H1 (cell line): ENCODE measurements at places on chromosomes 12 and 14. TPM values are rescaled to one million over a fixed set of nuclear protein-coding genes. Genes with fewer than 3 reads are reported as not detected.

DNA sequence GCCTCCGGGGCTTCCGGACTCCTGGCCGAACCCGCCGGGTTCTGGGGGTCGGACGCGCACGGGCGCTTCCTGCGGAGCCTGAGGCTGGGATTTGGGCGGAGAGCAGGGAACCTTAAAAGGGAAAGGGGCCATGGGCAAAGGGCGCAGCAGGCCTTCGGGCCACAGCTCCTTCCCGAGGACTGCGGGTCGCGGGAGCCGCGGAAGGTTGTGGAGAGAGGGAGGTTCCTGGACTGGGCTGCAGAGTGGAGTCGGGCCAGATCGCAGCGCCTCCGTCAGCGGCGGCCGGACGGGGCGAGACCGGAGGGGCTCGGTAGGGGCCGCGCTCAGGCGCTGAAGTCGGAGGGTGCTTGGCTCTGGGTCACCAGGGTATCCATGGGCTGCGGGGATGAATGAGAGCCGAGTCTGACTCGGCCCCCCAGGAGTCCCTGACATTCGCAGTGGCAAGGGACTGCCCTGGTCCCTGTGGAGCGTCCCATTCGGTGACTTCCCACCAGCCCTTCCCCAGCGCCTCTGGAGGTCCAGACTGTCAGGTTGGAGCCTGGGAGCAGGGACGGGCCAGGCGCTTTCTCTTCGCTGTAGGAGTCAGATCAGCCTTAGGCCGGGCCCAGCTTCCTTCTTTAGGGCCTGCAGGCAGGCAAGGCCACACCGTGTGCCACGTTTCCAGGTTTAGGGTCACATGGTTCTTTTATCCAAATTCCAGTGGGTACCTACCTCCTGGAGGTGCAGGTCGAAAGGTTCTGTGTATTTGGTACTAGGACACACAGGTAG is 938 bp upstream of the SLC25A29 start:
- no peak for DNase-seq

DNA sequence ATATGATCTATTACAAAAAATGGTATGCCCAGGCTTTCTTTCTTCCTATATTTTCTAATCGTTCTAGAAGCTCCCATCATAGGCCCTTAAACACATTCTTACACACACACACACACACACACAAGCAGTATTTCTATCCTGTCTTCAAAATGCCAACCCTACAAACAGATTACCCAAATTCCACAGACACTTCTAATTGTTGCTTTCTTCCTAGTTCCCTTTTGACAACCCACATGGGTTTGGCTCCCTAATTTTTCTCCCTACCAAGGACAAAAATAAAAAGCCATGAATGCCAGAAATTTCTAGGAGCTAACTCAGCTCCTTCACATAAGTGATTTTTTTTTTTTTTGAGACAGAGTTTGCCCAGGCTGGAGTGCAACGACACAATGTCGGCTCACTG is 60.3 kb upstream of the NTF3 start:
- DNase-seq, result no peak

GRCh38 chr12:103964805-103965204 is 867 bp upstream of the TDG start:
- DNase-seq, result no peak

- no peak for DNase-seq
These were observed 80.1 kb downstream of the CEP83 start for GRCh38 chr12:94379479-94380113.

DNA sequence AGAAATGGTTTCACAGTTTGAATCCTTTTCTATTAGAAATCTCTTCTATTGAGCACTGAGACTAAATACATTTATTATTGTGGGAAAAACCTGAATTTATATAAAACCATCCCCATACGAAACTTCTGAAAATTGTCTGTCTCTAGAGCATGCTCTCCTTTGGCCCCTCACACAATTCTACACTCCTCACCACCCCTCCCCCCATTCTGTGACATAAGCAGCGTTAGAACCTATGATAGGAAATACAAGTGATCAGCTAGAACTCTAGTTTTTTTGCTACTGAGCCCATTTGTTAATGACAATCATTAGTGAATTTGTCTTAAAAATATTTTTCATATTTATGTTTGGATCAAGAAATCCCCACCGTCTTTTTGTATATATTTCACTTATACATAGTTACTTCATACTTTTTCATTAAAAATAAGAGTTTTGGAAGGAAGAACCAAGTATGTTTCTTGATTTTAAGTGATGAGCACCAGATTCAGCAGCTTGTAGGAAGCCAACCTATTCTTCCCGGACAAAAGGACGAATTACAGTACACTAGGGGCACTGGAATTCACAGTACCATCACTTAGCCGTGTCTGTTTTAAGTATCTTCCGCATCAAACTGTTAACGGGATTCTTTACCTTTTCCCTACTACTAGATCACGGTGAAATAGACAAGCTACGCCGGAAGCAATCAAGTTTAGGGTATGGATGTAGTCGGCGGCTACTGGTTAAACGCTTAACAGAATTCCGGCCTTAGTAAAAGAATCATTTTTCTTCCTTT is 724 bp downstream of the GTSF1 start:
- DNase-seq, result no peak

DNA sequence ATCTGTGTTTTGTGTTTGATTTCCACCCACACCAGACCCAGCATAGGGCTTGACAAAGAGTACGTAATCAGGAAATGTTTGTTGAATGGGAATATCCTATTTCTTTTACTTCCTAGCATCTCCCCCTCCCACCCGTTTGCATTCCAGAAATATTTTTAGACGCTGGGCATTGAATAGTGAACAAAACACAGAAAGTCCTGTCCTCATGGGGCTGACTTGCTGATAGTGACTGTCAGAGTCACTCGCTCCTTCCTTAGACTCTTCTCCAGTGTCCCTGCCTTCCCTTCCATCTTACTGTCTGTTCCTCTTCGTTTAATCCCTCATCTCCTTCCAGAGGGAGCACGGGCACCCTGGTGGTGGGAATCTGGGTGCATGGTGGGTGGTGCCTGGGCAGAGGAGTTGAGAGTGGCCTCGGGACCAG is 53.6 kb downstream of the SLC25A47 start:
- DNase-seq, result peak; percentile 60

GRCh38 chr12:119802472-119802871 is 74.6 kb downstream of the CIT start:
- DNase-seq, result no peak

GRCh38 chr12:20212658-20213555 is 155.4 kb upstream of the PDE3A start:
- DNase-seq, result peak; percentile 54

- DNase-seq, result no peak
These were observed 40.0 kb downstream of the PEBP1 start for GRCh38 chr12:118175823-118176447.

GRCh38 chr14:35154016-35154415 is 31.7 kb downstream of the PRORP start:
- DNase-seq, result no peak

DNA sequence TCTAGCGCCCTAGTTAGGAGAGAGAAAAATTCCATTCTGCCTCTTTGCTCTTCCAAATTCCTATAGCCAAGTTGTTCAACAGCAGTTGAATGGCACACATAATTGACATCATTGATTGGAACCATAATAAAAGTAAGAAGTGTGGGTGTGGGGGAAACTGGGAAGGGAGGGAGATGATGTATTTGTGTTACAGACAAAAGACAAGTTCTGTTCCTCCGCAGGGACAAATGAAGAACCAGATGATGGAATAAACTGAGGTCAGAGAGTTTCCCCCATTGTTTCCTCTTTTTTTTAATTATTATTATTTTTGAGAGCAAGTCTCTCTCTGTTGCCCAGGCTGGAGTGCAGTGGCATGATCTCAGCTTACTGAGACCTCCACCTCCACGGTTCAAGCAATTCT is 34.9 kb downstream of the GDF11 start:
- no peak for DNase-seq

- DNase-seq, result no peak
These were observed 37.0 kb upstream of the BAZ1A start for GRCh38 chr14:34912182-34912581.

DNA sequence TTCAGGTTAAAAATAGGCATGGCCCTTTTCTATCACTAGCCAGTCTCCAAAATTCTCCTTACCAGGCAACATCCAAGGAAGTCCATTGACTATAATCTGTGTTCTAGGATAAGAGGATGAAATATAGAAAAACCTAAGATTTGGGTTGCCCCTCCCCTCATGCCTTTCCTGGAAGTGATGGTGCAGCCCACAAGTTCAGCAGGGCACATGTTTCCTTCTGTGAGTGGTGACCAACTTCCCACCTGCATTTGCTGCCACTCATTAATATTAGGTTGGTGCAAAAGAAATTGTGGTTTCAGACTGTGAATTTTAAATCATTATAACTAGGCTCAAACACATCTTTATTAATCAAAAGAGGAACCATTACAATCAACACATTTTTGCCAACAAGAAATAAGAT is 250.5 kb upstream of the FKBP4 start:
- DNase-seq, result no peak

DNA sequence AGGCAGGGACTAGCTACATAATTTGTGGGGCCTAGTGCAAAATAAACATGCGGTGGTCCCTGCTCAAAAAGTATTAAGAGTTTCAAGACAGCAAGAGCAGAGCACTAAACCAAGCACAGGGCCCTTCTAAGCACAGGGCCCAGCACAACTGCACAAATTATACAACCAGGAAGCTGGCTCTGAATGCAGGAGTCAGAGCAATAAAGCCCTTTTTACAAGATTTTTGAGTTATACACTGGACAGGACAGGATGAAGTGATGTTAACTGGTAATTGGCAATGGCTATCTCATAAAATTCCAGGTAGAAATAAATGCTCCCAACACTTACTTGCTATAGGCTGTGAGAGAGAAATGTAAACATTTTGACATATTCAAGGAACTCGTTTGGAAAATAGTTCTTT is 86.2 kb upstream of the GPHB5 start:
- no peak for DNase-seq

DNA sequence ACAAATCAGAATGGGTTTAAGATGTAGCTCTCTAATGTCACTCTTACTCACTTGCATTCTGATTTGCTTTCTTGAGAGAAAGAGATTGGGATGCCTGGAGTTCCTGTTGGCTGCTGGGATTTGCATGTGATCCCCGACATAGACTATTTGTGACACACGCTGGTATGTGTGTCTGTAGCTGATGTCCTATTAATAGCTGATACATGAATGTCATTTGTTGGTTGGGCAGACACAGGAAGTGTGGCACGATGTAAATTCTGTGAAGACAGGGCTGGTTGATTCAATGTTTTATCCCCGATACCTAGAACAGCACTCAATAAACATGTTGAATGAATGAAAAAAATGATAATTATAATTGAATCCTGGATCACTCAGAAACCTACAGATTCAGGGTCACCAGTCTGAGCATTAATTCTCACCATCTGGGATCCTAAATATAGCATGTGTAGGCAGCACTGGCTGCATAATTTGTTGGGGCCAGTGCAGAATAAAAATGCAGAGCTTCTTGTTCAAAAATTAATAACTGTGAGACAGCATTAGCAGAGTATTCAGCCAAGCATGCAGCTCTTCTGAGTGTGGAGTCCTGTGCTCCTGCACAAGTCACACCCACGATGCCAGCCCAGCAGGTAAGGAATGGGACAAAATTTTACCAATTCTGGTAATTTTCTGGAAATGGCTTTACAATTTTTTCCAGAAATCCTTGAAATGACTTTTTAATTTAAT is 35.5 kb upstream of the SOCS2 start:
- DNase-seq, result no peak

DNA sequence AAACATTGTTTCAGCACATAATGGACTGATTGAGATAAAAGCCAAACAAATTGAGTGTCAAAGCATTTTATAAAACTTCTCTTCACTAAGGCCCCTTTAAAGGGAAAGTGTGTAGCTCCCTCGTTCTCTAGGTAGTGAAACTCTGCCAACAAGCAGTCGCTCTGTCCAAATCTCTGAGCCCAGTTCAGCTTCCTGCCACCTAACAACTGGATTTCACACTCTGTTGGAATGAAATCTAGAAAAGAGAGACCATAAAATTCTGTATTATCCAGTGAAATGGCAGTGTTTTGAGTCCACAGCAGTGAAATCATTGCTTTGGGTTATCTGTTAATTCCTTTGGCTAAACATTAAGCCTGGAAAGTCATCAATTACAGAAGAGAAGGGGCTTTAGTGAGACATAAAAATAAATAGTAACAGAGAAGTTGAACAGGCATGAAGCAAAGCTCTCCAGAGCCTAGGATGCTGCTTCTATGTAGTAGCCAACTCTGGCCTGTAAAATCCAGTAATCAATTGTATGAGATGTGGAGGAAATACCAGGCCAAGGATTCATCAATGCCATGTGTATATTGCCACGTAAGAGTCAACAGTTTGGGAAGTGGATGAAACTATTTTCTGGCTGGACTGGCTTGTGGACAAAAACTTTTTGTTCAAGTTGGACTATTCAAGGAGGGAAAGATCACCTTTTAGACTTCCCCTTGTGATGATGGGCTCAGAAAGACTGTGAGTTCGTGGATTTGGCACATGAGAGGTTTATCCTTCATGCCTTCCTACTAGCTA is 122.5 kb downstream of the WIF1 start:
- no peak for DNase-seq

GRCh38 chr14:99209409-99209808 is 62.6 kb downstream of the BCL11B start:
- DNase-seq, result no peak

The RNASE7 gene
- not detected in 2 replicates for total RNA-seq

The PMEL gene
- 120 and 128 TPM in 2 replicates for total RNA-seq

The IGFBP6 gene
- total RNA-seq, result 13.7 and 16.4 TPM in 2 replicates

The GLIPR1L1 gene
- total RNA-seq, result 1.7 and 2.0 TPM in 2 replicates

The LAG3 gene
- 2.8 and 3.1 TPM in 2 replicates for total RNA-seq

The KRT2 gene
- total RNA-seq, result not detected in 2 replicates

The RDH5 gene
- 4.2 and 4.5 TPM in 2 replicates for total RNA-seq

The KIF5A gene
- total RNA-seq, result 21.9 and 22.8 TPM in 2 replicates

The COQ5 gene
- total RNA-seq, result 35.1 and 38.3 TPM in 2 replicates

The SLC39A5 gene
- 0.25 TPM in 1 of 2 replicates, not detected in the other for total RNA-seq

The TAS2R9 gene
- total RNA-seq, result not detected in 2 replicates

The MIP gene
- 0.19 TPM in 1 of 2 replicates, not detected in the other for total RNA-seq

The FAM181A gene
- total RNA-seq, result not detected in 2 replicates

The PPP1R1A gene
- total RNA-seq, result 8.1 and 13.1 TPM in 2 replicates

The BMP4 gene
- 5.4 and 5.9 TPM in 2 replicates for total RNA-seq

The GPR135 gene
- total RNA-seq, result 0.73 and 1.1 TPM in 2 replicates

The KRT82 gene
- not detected in 2 replicates for total RNA-seq
